ENCODE measurements at places on chromosomes 12 and 14. TPM values are rescaled to one million over a fixed set of nuclear protein-coding genes. Genes with fewer than 3 reads are reported as not detected.

MRPS35 gene
- total RNA-seq, result 46.6 TPM

IFNG-AS1 gene
- not detected for total RNA-seq

ERBB3 gene
- total RNA-seq, result under 0.01 TPM

REP15 gene
- total RNA-seq, result 2.0 TPM

CCDC175 gene
- not detected for total RNA-seq

PROX2 gene
- total RNA-seq, result not detected

TPPP2 gene
- total RNA-seq, result not detected

KCNH5 gene
- not detected for total RNA-seq

TROAP gene
- 0.44 TPM for total RNA-seq

TAS2R43 gene
- 6.3 TPM for total RNA-seq

Data from placental pericyte (primary cell).